Stimulated activated CD8-positive, alpha-beta memory T cell treated with anti-CD3 and anti-CD28 coated beads, Interleukin-4, amount 100 ng/mL, for 1 hour (primary cell): ENCODE measurements at places on chromosomes 16 and 17.

DNA sequence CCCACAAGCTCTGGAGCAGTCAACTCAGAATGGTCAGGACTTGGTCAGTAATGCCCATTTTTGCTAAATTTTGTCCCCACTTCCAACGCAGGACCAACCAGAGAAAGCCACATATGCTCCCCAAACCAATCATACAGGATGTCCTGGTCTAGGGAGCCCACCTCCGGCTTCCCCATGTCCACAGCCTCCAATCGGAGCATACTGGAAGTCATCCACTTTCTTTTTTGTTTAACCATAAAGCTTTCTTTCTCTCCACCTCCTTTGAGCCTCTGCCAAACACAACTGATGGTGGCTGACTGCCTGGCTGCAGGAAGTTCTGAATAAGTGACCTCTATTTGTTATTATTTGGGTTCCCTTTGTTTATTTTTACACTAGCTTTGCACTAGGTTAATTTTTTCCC lies 549.1 kb downstream of the WWOX start:
- no peak for DNase-seq

- DNase-seq = no peak
Observed at GRCh38 chr16:85567101-85567866, 45.8 kb upstream of the GSE1 start.

- DNase-seq = no peak
Observed at GRCh38 chr16:25957707-25958106, 265.9 kb downstream of the HS3ST4 start.

DNA sequence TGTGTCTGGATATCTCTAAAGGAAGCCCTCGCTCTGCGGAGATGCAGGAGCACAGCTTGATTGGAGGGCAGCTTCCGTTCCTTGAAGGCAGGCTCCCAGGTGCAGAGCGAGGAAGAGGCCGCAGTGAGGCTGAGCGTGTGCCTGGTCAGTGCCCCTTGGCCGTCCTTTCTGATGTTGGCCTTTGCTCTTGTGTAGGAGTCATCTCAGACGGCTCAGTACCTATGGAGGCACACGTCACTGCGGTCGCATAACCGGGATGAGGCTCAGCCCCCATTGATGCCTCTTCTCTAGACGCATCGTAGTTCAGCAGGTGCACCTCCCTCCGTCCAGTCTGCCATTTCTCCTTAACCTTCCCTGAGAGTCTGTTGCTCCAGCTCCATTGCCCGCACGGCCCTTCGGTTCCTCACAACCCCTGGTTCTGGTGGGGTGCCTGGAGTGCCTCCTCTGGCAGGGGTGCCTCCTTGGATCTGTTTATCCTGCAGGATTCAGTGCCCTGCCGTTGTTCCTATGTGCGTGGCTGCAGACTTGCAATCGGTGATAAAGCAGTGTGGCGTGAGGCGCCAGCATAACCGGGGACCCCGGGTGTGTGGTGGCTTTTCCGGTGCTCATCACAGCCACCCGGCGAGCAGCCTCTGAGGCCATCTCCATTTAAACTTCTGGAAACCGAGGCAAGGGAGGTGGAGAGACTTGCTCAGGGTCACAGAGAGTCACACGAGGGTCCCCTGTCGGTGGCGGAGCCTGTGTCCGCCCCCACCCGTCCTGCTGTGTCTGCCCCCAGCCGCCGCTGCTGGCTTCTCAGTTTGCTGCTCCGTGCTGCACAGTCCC lies 188.8 kb upstream of the CHMP6 start:
- DNase-seq = no peak

GRCh38 chr17:55069983-55070529 lies 101.5 kb downstream of the STXBP4 start:
- no peak for DNase-seq

GRCh38 chr16:85943711-85944110 lies 44.7 kb downstream of the IRF8 start:
- no peak for DNase-seq

- no peak for DNase-seq
Observed at GRCh38 chr17:12386225-12386624, 279.5 kb upstream of the MYOCD start.

- no peak for DNase-seq
Observed at GRCh38 chr17:48219617-48220016, 112.1 kb downstream of the SNX11 start.

DNA sequence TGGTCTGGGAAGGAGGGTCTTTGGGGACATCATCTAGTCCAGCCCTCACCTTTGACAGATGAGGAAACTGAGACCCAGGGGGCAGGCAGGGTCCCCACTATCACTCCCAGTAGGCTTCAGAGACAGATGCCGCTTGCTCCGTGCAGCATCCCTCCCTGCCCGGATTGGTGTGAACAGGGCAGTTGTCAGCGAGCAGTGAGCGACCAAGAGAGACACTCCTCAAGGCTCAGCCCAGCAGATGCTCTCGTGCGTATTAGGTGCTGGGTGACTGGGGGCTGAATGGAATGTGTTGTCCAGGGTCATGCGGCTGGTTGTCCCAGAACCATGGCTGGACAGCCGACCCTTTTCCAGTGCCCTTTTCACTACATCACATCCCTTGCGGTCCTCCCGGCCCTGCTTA lies 49.0 kb downstream of the MPRIP start:
- DNase-seq = no peak

DNA sequence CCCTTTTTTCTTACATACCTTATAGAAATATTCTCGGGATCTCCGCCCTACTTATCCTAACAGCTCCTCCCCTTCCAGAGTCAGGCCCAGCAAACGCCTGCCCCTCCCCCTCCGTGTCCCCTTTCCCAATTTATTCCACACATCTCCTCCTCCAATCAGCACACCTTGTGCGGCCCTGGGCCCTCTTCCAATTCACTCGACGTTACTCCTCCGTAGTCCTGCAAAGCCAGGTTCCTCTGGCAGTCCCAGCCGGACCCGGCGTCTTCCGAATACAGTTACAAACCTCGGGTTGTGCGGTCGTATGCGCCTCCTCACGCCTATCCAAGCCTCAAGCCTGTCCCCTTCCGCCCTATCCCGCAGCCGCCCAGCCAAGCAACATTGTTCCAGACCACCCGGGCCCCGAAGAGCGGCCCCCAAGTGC lies 677 bp downstream of the CBX1 start:
- no peak for DNase-seq

DNA sequence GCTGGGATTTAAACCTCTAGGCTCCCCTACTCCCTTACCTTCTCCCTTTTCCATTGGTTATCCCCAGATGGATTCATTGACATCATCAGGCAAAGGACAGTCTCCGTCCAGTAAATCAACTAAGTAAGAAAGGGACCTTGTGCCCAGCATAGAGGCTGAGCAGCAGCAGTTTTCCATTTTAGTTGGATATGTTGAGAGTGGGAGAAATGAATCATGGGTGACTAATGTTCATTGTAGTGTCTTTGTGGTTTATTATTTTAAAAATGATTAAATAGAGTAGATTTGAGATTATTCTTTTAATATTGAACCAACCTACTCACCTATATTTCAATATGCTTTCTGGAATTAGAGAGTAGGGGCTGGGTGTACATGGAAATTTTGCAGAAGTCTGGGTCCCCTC lies 99.4 kb upstream of the CACNG3 start:
- no peak for DNase-seq

DNA sequence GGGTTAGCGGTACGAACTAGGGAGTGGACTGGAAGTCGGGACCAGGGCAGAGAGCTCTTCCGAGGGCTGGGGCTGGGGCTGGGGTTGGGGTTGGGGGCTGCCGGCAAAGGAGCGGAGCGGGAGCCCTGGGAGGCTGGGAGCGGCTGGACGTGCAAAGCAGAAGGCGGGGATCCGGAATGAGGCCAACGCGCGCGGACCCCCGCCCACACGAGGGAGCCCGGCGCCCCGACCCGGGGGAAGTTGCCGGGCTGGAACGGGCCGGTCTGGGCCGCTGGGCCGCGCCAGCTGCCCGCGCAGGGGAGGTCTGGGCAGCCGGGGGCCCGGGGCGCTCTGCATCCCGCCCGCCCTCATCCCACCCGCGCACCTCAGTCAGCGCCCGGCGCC lies 323 bp downstream of the ST3GAL2 start:
- no peak for DNase-seq

- no peak for DNase-seq
Observed at GRCh38 chr17:6380915-6381438, 53.9 kb downstream of the AIPL1 start.

DNA sequence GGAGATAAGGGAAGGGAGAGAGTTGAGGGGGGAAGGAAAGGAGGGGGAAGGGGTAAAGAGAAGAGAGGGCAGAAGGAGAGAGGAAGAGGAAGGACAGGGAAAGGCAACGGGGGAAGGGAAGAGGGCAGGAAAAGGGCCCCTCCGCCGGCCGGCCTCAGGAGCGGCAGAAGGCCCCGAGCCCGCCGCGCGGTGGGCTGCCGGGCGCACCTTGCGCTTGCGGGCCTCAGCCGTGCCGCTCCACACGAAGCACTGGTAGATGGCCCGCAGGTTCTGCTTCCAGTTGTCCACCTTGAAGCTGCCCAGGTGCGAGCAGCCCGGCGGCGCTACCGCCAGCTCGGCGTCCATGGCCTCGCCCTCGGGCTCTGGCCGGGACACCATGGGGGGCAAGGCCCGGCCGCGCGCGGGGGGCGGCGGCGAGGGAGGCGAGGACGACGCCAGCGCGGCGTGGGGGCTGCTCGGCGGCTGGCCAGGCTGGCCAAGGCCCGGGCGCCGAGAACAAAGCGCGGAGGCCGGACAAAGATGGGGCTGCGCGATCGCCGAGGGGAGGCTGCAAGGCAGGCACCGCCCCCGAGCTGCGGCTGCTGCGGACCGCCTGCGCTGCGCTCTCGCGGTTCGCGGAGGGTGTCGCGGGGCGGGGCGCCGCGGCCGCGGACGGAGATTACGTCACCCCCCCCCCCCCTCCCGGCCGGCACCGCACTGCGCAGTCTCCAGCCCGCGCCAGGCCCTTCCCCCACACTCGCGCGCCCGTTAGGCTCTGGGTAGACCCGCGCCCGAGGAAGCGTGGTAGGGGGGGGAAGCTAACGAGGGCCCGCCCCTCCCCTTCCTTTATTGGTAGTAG lies at the start of gene USP22:
Gene USP22, minus strand, starts transcription at position 554 of the 838 bp plus-strand sequence. Its CDS starts 176 bp downstream, at position 378.
- DNase-seq = peak; percentile 84

DNA sequence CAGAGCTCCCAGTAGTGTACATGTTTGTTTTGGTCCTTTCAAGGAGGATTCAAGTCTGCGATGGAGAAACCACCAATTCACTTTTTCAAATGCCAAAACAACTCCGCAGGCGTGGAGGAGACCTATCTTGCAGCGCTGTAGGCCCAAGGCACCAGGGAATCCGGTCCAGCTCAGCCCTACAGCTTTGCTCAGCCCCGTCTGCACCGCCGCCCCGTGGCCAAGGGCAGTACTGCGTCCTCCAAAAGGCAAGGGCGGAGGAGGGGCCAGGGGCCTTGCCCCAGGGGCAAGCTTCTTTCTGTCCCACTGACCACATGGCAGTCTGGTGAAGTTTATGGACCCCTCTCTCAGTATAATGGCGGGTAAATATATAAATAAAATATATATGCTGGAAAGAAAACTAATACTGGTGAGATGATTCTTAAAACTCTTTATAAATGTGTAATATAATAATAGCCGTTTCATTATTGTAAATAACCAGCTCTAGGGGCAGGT lies 709 bp upstream of the CD300LG start:
- DNase-seq = peak; percentile 35

DNA sequence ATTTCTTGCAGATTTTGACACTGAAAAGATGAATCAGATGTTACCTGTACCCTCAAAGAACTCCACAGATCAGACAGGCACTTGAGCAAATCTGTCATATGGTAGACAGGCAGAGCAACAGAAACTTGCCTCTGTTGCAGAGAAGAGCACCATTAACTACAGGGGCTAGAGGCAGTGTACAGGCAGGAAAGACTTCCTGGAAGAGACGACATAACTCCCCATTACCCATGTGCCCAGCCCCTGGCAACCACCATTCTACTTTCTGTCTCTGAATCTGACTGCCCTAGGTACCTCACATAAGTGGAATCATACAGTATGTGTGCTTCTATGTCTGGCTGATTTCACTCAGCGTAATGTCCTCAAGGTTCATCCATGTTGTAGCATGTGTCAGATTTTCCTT lies 15.5 kb downstream of the GFOD2 start:
- DNase-seq = no peak

GRCh38 chr16:69111216-69111875 lies 5.9 kb downstream of the HAS3 start:
- no peak for DNase-seq

DNA sequence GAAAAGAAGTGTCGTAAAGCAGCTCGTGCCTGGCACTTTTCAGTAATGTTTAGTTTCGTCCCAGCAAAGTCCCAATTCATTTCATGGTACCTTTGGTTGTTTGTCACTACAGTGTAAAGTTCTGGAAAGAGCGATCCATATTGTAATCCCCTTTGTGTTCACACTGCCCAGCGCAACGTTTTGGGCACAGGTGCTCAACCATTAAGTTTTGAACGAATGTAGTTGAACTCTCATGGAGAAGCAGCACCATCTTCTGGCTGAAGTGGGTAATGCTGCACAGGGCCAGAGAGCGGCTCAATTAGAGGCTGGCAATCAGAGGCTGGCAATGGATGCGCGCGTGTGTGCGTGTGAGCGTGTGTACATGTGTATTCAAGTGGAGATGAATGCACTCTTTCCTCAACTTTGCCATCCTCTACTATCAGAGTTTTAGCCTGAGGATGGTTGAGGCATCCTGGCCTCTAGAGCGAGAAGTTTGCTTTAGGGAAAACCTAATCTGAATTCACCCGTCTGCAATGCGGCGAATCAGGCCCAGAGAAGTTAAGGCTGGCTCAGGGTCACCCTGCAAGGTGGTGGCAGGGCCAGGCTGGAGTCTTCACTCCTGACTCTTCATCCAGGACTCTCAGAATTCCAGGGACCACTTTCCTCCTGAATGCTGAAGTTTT lies 29.9 kb downstream of the DYNLL2 start:
- peak; percentile 70 for DNase-seq

DNA sequence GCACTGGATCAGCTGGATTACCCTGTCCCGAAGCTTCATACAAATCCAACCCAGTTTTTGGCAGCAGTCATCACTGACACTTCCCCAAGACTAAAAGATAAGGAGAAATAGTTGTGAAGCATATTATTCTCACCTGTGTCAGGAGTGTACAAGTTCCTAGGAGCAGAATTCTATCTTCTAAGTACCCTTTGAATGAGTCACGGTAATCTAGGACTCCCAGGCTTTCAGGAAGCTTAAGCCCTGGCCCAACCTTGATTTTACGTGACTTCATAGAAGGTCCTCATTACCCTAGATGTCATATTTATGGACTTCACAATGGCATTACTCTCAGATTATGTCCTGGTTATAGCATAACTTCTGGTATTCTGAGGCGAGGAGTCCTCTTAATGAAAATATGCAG lies 31.9 kb downstream of the CYB561 start:
- DNase-seq = no peak

GRCh38 chr16:87254296-87254695 lies 62.9 kb downstream of the C16orf95 start:
- DNase-seq = no peak

- DNase-seq = no peak
Observed at GRCh38 chr17:78233678-78234077, 2.2 kb downstream of the TMEM235 start.

GRCh38 chr17:48013876-48014594 lies 23.6 kb downstream of the COPZ2 start:
- DNase-seq = no peak

- DNase-seq = peak; percentile 72
Observed at GRCh38 chr17:45248132-45248957, 13.5 kb downstream of the SPATA32 start.

DNA sequence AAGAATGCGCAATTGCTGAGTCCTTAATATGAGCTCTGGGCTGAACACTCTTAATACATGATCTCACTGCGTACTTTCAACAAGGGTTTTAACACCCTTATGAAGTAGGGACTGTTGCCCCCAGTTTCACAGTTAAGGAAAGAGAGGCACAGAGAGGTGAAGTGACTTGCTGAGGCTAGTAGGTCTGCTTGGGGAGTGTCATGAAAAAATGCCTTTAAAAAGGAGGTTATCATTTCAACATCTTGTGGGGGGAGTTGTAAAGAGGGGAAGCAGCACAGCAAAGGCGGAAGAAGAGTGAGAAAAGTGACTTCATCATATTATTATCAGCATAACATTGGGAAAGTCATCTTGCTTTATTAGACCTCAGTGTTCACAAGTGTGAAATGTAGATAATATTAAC lies 2.1 kb downstream of the CCL4L2 start:
- no peak for DNase-seq
